ENCODE measurements at places on chromosomes 5 and 9.

GRCh38 chr5:150505041-150505511, 2.9 kb upstream of the NDST1 start:
- no peak for DNase-seq

- DNase-seq, result no peak
Observed at GRCh38 chr9:71663216-71663615, 105.1 kb downstream of the CEMIP2 start.

DNA sequence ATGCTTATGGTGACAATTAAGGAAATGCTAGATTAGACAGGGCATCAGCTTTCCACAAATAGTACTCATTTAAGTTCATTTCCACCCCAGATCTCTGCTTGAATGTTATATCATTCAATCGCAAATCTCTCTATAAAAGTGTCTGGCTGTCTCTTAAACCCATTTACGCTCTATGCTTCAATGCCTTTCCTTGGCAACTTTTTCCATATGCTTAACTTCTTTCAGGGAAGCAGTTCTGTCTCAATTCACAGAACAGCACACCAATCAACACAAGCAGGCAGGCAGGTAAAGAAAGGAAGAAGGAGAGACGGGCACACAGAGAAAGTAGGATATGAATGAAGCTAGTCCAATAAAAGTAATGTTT, 243.1 kb downstream of the DENND1A start:
- no peak for DNase-seq

- DNase-seq, result no peak
Observed at GRCh38 chr5:157549954-157550549, 25.5 kb downstream of the ADAM19 start.

GRCh38 chr9:79660615-79661014, 88.8 kb downstream of the TLE4 start:
- no peak for DNase-seq

DNA sequence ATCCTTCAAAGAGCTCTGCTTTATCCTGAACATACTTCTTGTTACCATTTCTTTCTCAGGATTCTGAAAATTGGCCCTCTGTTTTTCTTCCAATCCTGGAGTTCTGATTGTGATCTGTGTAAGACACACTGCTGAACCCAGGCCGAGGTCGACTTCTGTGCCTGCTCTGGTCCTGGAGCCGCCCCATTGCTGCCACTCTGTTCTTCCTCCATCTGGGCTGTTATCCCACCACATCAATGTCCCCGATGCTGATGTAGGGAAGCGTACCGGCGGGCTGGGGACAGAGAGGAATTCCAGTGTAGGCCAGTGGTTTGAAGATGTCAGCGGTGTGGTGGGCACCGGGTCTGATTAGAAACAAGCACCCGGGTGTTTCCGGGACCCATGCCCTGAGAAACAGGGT, 102.5 kb downstream of the LIFR start:
- DNase-seq, result no peak

- DNase-seq, result no peak
Observed at GRCh38 chr5:112514111-112514510, 95.0 kb upstream of the EPB41L4A start.

GRCh38 chr9:116191576-116192415, 38.2 kb downstream of the PAPPA start:
- no peak for DNase-seq

- no peak for DNase-seq
Observed at GRCh38 chr9:94801234-94801633, 74.7 kb downstream of the AOPEP start.

DNA sequence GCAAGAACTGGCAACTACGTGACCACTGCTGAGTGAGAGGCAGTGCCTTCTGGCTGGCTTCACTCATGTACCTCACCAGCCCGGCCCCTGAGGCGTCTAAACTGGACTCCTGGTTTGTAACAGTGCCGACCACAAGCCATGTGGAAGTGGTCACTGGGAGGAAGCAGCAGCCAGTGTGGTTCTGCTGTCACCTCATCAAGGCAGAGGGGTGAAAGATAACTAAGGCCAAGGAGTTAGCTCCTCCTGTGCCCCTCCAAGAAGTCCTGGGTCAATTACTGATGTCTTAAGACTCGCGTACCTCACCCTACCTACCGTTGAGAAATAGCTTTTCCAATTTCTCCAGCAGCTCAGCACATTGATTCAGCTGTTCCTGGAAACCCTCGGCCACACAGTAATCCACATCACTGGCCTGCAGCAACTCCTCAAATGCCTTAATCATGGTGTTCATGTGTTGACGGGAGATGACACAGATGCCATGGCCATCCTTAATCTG, 142.9 kb downstream of the CDK5RAP2 start:
- no peak for DNase-seq

- DNase-seq, result no peak
Observed at GRCh38 chr9:105168870-105169319, 75.6 kb upstream of the SLC44A1 start.

DNA sequence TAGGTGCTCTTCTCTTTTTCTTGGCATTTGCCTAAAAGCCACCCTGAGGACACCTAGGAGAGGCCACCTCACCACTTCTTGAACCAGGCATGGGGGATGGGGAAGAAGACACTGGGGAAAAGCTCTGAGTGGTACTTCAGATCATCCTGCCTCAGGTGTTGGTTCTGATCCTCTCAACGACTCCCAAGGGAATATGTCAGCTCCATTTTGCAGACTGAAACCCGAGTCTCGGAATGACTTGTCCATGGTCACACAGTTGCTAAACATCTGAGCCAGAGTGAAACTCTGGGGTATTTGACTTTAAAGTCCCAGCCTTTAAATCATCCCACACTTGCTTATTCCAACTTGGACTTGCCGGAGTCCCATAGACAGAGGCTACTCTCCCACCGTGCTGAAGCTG, 120.6 kb upstream of the GABRP start:
- no peak for DNase-seq

GRCh38 chr5:27124590-27124989, 86.2 kb upstream of the CDH9 start:
- DNase-seq, result no peak
